Esophagus squamous epithelium (tissue), 5 donors: ENCODE measurements at places on chromosomes 5 and 9.

- DNase-seq: no peak
These were observed 479.8 kb downstream of the DIRAS2 start for GRCh38 chr9:90162819-90163218.

- DNase-seq: no peak
These were observed 266.3 kb downstream of the RAB3C start for GRCh38 chr5:58849223-58849622.

- no peak for DNase-seq
These were observed 64.1 kb downstream of the PDE4D start for GRCh38 chr5:59829386-59829785.

DNA sequence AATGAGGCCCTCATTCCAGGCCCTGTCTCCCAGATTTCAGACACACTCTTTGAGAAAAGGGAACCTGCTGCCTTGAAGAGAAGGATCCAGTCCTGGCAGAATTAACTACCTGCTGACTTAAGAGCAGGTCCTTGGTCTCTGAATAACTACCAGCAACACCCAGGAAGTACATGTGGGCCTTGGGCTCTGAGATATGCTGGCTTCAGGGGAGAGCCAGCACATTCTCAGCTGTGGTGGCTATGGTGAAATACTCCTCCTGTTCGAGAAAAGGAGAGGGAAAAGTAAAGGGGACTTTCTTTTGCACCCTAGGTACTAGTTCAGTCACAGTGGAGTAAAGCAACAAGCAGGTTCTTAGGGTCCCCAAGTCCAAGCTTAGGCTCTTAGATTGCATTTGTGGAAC lies 120.0 kb downstream of the HMHB1 start:
- no peak for DNase-seq

DNA sequence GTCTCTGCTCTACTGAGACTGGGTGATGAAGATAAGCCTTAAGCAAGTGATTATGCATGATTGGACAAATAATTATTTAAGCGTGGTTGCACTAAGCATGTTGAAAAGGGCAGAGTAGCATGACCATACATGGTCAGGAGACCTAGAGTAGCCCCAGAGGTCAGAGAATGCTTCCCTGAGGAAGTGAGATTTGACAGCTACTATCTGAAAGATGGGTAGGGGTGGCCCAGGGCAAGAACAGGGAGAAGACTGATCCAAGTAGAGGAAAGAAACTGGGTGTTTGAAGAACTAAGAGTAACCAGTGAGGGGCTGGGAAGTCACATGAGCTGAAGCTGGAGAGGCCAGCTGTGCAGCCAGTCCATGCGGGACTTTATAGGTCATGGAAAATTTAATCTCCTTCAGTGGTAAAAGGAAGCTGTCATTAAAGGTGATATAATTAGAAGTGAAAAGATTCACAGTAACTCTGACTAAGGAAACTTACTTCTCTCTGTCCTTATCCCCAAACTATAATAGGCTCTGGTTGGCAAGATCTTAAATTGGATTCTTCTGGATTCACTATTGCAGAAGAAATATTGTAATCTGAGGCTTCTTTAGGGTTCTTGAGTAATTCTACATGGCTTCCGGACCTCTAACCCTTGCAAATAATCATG lies 35.2 kb downstream of the YIPF5 start:
- DNase-seq: no peak

DNA sequence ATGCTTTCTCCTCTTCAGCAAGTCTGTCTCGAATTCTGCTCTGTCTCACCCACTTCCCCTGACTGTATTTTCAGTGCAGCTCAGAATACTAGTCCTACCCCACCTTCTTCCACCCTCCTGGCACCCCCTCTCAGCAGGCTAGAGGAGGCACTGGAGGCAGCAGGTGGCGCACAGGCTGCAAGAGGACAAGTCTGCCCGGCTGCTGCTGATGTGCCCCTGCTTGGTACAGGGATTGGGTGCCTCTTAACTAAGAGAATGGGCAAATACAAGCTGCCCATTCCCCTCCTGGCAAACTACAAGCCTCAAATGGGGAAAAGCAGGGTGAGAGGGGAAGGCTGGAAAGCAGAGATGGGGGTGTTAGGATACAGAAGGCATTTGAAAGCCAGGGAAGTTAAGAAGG lies 5.1 kb downstream of the TLN1 start:
- DNase-seq: no peak

- DNase-seq: no peak
These were observed 23.7 kb upstream of the NPR3 start for GRCh38 chr5:32687499-32687831.

DNA sequence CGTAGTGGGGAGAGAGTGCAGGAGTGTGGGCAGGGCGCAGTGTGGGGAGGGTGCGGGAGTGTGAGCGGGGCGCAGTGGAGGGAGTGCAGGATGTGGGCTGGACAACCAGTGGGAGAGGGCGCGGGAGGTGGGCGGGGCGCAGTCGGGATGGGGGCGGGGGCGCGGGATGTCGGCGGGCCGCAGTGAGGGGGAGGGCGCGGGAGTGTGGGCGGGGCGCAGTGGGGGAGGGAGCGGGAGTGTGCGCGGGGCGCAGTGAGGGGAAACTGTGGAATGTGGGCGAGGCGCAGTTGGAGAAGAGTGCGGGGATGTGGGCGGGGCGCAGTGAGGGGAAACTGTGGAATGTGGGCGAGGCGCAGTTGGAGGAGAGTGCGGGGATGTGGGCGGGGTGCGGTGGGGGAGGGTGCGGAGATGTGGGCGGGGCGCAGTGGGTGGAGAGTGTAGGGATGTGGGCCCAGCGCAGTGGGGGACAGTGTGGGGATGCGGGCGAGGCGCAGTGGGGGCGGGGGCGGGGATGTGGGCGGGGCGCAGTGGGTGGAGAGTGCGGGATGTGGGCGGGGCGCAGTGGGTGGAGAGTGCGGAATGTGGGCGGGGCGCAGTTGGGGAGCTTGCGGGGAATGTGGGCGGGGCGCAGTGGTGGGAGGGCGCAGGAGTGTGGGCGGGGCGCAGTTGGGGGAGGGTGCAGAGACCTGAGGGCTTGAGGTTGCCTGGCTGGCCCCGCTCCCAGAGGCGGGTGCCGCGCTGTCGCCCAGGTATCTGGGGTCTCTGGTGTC lies at the start of gene NXNL2:
Gene NXNL2 (plus strand): TSS at position 723 of the 770 bp plus-strand sequence. CDS start 257 bp downstream, outside the sequence.
- no peak for DNase-seq

DNA sequence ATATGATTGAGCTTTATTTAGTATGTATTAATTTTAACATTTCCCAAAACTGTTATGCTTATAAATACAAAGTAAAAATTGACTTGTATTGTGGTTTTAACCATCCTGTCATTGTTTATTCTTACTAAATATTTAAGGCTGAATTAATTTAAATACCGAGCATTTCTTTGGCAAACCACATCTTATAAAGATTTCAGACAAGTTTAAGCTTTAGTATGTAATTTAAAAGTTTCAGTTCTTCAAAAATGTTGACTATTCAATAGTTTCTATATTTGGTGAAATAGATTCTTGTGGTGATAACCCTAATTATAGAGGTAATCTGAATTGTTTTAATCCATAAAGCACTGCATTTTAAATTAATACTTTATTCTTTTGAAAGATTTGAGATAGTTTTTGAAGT lies 65.5 kb downstream of the CCNH start:
- DNase-seq: no peak

DNA sequence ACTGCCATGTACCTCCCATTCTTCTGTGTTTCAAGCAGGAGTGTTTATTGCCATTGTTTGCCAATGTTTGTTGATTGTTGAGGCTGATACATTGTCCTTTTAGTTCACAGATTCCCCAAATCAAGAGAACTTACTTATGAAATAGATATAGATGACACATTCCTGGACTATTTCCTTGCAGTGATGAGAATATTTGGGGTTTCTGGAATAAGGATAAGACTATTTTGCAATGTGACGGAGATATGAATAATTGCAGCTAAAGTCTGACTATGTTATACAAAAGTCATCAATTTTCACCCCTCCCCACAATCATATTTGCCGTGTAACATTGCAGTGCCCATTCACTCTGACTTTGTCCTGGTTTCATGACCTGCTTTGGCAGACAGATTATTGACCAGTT lies 460.8 kb downstream of the CDH10 start:
- no peak for DNase-seq

DNA sequence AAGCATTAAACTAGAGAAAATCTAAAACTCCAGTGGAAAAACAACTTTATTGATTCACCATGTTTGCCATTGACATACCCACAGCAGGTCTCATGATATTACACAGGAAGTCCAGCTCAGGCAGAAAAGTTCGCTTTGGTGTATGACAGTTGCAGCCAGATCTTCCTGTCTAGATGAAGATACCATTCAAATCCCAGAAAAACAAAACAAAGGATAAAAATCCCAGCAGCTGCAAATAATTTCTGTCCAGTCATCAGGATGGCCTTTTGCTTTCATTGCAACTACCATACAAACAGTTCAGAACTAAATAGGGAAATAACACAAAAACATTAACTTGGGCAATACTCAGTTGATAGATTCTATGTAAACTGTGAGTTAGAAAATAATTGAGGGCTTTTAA lies 136.0 kb upstream of the NREP start:
- no peak for DNase-seq

DNA sequence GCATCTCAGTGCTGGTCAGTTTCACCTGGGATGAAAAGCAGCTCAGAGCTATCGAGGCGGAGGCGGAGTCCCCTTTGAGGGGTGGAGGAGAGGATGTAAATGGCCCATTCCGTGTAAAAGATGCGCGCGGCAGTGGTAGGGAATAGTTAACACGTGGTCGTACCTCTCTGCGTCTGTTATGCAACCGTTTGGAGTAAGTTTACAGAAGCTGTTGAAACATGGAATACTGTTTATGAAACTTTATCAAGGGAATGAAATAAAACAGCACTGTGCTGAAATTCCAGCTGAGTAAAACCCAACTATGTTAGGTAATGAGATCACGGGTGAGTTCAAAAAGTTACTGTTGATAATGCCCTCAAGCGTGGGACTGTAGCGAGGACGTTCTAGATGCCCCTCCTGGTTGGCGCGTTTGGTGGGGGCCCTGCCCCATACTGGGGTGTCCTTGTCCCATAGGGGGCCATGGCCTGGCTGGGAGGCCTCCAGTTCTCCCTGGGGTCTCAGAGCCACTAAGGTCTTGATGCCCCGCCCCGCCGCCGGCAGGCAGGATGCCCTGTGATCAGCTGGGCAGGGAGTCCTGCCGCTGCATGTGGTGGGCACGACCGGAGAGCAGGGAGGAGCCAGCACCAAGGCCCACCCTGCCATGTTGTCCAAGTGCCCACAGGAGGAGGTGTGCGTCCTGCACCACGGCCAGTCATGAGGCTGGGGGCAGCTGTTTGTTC lies 90.9 kb downstream of the COL5A1 start:
- no peak for DNase-seq

GRCh38 chr9:75997206-75997605 lies 106.7 kb downstream of the PCSK5 start:
- DNase-seq: no peak

DNA sequence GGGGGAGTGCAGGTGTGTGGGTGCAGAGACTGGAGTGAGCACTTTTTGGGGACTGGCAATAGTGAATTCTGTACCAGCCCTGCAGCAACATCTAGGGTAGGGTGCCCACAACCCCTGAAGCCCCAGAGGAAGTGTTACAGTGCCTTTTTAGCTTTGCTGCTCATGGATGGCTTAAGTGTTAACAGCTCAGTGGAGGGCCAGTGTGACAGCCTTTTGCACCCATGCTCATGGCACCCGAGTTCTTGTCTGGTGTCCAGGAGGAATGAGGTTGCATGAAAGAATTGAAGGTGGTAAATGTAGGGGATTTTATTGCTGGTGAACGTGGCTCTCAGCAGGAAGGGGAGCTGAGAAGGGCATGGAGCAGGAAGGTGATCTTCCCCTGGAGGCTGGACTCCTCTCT lies 107.3 kb downstream of the MRPL36 start:
- no peak for DNase-seq

- no peak for DNase-seq
These were observed 539.9 kb downstream of the BRINP1 start for GRCh38 chr9:118829334-118829733.

DNA sequence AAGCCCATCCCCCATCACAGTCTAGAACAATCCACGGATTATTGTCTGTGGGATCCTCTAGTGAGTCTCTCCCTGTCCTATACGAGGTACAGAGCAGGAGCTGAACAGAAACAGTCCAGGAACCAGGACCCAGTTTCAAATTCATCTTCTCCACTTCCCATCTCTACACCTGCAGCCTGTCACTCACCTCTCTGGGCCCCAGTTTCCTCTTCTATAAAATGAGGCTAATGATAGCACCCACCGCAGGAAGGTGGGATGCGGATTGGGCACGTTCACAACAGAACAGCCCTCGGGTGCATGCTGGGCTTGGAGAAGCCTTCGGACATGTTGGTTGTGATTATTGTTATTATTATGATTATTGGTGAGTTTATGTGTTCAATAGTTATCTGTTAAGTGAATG lies 78.5 kb downstream of the ANKRD33B start:
- DNase-seq: no peak
